ENCODE measurements at places on chromosomes 5 and 9. TPM values are rescaled to one million over a fixed set of nuclear protein-coding genes. Genes with fewer than 3 reads are reported as not detected.

HDHD3 gene
- 21.1 TPM for total RNA-seq

SPATA31D3 gene
- total RNA-seq: not detected

GRCh38 chr5:60585618-60586017 is 114.3 kb downstream of the DEPDC1B start:
- no peak for DNase-seq
- no peak overlapping the region for H3K27ac ChIP-seq
- no peaks in the 10 kb centered on the region for H3K27me3 ChIP-seq
- no peaks in the 10 kb centered on the region for H3K36me3 ChIP-seq
- H3K4me1 ChIP-seq: no peaks in the 10 kb centered on the region

DNA sequence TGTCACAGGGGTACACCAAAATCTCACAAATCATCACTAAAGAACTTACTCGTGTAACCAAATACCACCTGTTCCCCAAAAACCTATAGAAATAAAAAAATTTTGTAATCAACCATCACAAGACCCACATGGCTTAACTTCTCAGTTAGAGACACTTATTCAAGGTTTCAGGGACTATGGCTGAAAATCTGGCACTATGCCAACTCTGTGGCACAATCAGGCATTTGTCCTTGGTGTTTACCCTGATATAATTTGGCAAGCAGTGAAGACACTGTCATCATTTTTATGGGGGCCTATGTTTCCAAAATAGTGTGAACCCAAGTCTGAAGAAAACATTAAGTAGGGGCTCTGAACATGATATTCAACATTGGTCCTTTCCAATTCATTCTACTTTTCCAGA is 59.0 kb downstream of the ZNF622 start:
- no peak for DNase-seq
- H3K36me3 ChIP-seq: no peaks in the 10 kb centered on the region
- no peaks in the 10 kb centered on the region for H3K27me3 ChIP-seq
- no peak overlapping the region for H3K4me3 ChIP-seq
- H3K4me1 ChIP-seq: no peaks in the 10 kb centered on the region

GRCh38 chr9:91992461-91993041 is 42.5 kb upstream of the ROR2 start:
- no peak overlapping the region for H3K27ac ChIP-seq
- no peaks in the 10 kb centered on the region for H3K36me3 ChIP-seq
- H3K4me3 ChIP-seq: no peak overlapping the region
- H3K4me1 ChIP-seq: no peaks in the 10 kb centered on the region
- H3K27me3 ChIP-seq: no peaks in the 10 kb centered on the region

DNA sequence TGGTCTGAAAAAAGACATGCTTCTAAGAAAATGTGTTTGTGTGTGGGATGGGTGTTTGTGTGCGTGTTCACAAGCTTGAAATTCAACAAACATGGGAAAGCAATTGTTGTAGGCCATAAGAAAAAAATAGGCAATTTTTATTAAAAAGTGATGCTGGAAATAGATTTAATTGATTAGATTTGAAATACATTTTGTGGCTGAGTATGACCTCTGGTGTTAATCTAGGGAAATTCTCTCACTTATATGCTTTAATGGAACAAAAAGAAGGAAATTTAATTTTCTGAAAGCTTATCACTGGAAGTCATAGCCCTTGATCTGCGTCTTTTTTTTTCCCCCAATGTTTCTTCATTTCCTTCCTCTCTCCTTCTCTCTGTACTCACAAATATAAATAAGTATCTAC is 3.5 kb upstream of the KCNN2 start:
- no peak for DNase-seq
- no peaks in the 10 kb centered on the region for H3K36me3 ChIP-seq
- H3K4me1 ChIP-seq: peaks cover 5% of the 10 kb centered on the region
- no peaks in the 10 kb centered on the region for H3K27me3 ChIP-seq
- H3K27ac ChIP-seq: no peak overlapping the region

DNA sequence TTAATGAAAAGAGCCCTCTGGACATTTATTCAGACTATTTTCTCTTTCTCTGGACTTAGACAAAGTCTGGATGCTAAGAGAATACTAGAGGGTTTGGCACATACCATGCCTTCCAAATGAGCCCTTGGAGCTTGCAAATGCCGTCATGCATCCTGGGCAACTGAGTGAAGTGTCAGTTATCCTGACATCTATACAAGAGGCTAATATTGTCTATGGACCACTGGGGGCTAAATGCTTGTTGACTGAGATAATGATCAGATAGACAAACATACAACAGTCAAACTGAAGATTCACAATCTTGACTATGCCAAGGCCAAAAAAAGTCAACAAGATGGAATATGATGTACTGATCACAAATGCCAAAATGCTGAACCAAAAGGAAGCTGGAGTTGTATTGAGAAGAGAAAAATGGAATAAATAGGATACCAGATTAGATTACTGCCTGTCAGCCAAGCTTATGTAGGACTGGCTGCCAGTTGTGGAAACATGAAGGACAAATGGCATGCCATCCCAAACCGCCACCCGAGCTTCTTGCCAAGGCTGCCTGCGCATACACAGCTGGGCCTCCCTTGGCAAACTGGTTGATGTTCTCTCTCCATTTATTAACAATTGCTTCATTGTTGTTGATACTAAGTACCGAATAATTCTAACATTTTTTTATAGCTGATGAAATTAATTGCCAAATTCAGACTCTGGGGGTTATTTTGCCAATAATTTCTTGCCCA is 240.1 kb upstream of the GRAMD2B start:
- H3K27ac ChIP-seq: no peak overlapping the region
- no peak for DNase-seq
- no peak overlapping the region for H3K4me3 ChIP-seq
- H3K27me3 ChIP-seq: no peaks in the 10 kb centered on the region

DNA sequence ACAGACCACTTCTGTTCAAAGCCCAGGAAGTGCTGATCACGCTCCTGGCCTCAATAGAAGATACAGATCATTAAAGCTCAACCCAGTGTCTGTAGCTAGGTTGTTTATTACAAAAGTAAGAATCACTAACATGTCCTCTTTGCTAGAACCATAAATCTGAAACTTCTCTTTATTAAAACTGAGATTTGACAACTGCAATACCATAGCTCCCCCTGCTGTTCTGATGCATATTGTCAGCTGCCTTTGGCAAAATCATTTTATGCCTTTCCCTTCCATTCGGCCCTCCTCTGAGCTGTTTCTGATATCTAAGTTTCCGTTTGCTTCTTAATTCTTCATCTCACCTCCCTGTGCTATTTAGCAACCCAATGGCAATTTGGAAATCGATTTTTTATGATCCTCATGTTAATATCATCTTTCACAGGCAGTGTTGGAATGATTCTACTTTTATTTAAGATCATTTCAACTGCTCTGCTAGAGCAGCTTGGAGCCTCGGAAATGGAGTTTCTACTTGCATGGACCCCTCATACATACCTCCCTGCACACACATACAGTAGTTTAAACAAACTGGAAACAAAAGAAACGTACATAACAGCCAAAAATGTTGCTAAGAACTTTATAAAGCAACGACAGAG is 998.8 kb downstream of the MAT2B start:
- no peak overlapping the region for H3K27ac ChIP-seq
- H3K36me3 ChIP-seq: no peaks in the 10 kb centered on the region
- no peaks in the 10 kb centered on the region for H3K27me3 ChIP-seq
- H3K4me1 ChIP-seq: peaks cover 7% of the 10 kb centered on the region

GRCh38 chr5:142095651-142096330 is 12.8 kb upstream of the NDFIP1 start:
- no peaks in the 10 kb centered on the region for H3K36me3 ChIP-seq
- H3K4me3 ChIP-seq: no peak overlapping the region
- no peaks in the 10 kb centered on the region for H3K4me1 ChIP-seq
- no peaks in the 10 kb centered on the region for H3K27me3 ChIP-seq

- peaks cover 7% of the 10 kb centered on the region for H3K4me1 ChIP-seq
- no peak overlapping the region for H3K4me3 ChIP-seq
- H3K27me3 ChIP-seq: no peaks in the 10 kb centered on the region
- H3K36me3 ChIP-seq: no peaks in the 10 kb centered on the region
- no peak overlapping the region for H3K27ac ChIP-seq
Measured at GRCh38 chr5:148974642-148975327, 88.1 kb downstream of the SH3TC2 start.

DNA sequence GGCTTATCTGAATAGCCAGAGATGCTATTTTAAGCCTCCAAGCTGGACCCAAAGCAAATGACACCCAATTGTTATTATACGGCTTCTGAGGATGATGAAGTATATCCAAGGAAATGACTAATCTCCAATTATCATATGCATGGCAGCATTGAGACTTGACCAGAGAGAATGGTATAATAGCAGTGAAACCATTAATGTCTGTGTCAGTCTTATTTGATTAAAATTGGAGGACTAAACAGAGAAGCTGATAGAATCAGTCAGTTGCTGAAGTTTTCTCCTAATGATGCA is 200.5 kb downstream of the EFNA5 start:
- no peaks in the 10 kb centered on the region for H3K27me3 ChIP-seq
- no peaks in the 10 kb centered on the region for H3K4me1 ChIP-seq
- no peaks in the 10 kb centered on the region for H3K36me3 ChIP-seq
- DNase-seq: no peak
- no peak overlapping the region for H3K27ac ChIP-seq

DNA sequence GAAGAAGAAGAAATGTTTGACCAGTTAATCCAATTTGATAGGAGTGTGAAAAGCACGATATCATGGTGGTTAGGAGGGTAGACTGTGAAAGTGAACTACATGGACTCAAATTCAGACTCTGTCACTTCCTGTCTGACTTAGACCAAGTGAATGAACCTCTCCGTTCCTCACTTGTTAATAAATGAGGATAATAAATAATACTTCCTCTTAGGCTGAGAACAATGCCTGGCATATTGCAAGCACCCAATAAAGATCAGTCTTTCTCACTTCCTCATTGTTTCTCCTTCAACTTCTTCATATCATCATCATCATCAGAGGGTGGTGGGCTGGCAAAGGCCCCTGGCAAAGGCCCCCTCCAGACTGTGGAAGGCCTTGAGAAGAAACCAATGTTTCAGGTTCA is 148.7 kb downstream of the CDK5RAP2 start:
- peak overlapping the region; percentile 33 for H3K27ac ChIP-seq
- no peaks in the 10 kb centered on the region for H3K27me3 ChIP-seq
- no peaks in the 10 kb centered on the region for H3K36me3 ChIP-seq
- no peak for DNase-seq
- no peak overlapping the region for H3K4me3 ChIP-seq

DNA sequence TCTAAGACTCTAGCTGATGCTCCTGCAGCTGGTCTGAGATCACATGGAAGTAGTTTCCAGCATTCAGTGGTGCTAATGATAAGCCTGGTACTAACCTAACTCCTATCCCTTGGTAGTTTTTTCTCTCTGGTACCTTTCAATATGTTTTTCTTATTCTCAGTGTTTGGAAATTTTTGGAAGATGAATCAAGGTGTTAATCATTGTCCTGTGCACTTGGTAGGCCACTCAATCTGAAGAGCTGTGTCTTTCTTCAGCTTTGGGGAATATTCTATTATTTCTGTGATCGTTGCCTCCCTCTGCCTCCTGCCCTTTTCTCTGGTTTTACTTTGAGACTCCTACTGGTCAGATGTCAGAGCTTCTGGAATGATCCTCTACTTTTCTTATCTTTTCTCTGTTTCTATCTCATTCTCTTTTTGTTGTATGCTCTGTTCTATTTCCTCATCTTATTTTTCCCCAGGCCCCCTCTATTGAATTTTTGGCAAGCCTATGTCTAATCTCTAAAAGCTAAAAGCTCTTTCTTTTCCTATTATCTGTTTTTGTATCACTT is 136.8 kb downstream of the APBA1 start:
- no peaks in the 10 kb centered on the region for H3K36me3 ChIP-seq
- H3K4me1 ChIP-seq: no peaks in the 10 kb centered on the region
- no peaks in the 10 kb centered on the region for H3K27me3 ChIP-seq
- H3K4me3 ChIP-seq: no peak overlapping the region
- DNase-seq: no peak

DNA sequence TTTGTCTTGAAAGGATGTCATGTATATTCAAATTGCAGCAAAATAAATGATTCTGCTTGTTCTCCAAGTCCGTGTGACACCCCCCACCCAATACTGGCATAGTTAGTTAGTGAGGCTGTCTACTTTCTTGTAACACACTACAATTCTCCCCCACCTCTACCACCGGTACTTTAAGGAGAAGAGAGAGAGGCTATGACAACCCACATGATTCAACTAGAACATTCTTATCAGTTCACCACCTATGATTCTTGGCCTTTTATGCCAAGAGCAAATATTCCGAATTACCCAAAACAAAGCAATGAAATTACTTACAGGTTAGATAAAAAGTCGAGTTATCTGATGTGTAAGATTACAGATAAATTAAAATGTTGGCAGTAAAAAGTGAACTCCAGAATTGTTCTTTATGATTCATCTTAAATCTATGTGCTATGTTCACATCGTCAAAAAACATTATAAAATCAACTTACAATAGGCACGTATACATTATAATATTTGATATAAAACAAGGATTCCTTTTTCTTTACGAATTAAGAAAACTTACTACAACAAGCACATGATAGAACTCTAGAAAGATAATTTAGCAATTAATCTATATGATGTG is 14.4 kb downstream of the MEF2C start:
- DNase-seq: no peak
- H3K4me3 ChIP-seq: no peak overlapping the region
- H3K27me3 ChIP-seq: no peaks in the 10 kb centered on the region
- H3K36me3 ChIP-seq: no peaks in the 10 kb centered on the region
- H3K4me1 ChIP-seq: no peaks in the 10 kb centered on the region

DNA sequence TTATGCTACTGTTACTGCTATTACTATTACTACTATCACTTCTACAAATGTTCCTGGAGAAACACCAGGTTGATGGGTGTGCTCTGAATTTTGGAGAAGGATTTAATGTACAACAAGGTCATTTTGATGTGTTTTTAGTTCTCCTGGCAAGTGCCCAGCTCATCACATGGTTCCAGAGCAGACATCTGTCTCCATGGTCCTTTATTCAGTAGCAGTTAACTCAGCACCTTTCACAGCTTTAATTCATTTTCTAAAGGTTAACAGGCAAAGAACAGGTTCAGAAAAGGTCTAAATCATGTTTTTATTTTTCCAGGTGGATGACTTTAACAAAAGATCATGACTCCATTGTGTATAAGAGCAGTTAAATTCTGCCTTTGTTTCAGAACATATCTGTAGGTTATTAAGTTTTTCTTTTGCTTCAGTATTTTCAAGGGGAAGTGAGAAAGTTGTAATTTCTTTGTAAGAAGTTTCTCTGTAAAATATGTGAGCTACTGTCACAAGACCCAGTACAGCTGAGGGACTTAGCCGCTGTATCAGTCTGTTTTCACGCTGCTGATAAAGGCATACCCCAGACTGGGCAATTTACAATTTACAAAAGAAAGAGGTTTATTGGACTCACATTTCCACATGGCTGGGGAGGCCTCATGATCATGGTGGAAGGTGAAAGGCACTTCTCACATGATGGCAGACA is 41.9 kb downstream of the MTRR start:
- H3K27me3 ChIP-seq: no peaks in the 10 kb centered on the region
- no peaks in the 10 kb centered on the region for H3K4me1 ChIP-seq
- H3K27ac ChIP-seq: no peak overlapping the region

Measured in pancreas (tissue), 10 donors.